ENCODE measurements at places on chromosomes 12 and 14.

GRCh38 chr12:118704527-118705241, 276.7 kb upstream of the SRRM4 start:
- H3K36me3 ChIP-seq: peaks cover 17% of the 10 kb centered on the region
- no peak overlapping the region for H3K4me3 ChIP-seq
- no peak overlapping the region for H3K27ac ChIP-seq
- 0 out of 2 replicates have a peak, but pooled peaks cover 2% of the 10 kb centered on the region for H3K27me3 ChIP-seq
- peaks cover 8% of the 10 kb centered on the region for H3K4me1 ChIP-seq
- DNase-seq: peak; percentile 41

- H3K4me1 ChIP-seq: peaks cover 48% of the 10 kb centered on the region
- peak overlapping the region; percentile 89 for H3K4me3 ChIP-seq
- peaks cover 17% of the 10 kb centered on the region for H3K27me3 ChIP-seq
Measured at GRCh38 chr12:118374909-118375308, 1.4 kb upstream of the SUDS3 start.

GRCh38 chr12:73110816-73111215, 838.6 kb downstream of the TRHDE start:
- no peak overlapping the region for H3K27ac ChIP-seq
- no peaks in the 10 kb centered on the region for H3K27me3 ChIP-seq
- no peak overlapping the region for H3K4me3 ChIP-seq

- no peaks in the 10 kb centered on the region for H3K27me3 ChIP-seq
- peaks cover 43% of the 10 kb centered on the region for H3K4me1 ChIP-seq
- DNase-seq: no peak
Measured at GRCh38 chr12:49058366-49059044, 2.1 kb downstream of the KMT2D start.

GRCh38 chr12:116455540-116456329, 103.4 kb upstream of the MAP1LC3B2 start:
- H3K27ac ChIP-seq: no peak overlapping the region
- H3K4me1 ChIP-seq: peaks cover 22% of the 10 kb centered on the region
- DNase-seq: no peak
- H3K27me3 ChIP-seq: no peaks in the 10 kb centered on the region
- no peaks in the 10 kb centered on the region for H3K36me3 ChIP-seq

- no peak for DNase-seq
- no peak overlapping the region for H3K27ac ChIP-seq
- no peaks in the 10 kb centered on the region for H3K27me3 ChIP-seq
Measured at GRCh38 chr12:104243551-104243950, 28.0 kb downstream of the TXNRD1 start.

GRCh38 chr12:120925740-120926563, 21.8 kb upstream of the SPPL3 start:
- DNase-seq: peak; percentile 61
- no peaks in the 10 kb centered on the region for H3K27me3 ChIP-seq
- H3K27ac ChIP-seq: peak overlapping the region; percentile 96

GRCh38 chr12:19052689-19053088, 76.8 kb upstream of the PLEKHA5 start:
- no peaks in the 10 kb centered on the region for H3K27me3 ChIP-seq
- H3K4me1 ChIP-seq: peaks cover 30% of the 10 kb centered on the region
- H3K36me3 ChIP-seq: no peaks in the 10 kb centered on the region
- H3K4me3 ChIP-seq: no peak overlapping the region
- H3K27ac ChIP-seq: peak overlapping the region; percentile 21

GRCh38 chr12:45726603-45727300, 2.8 kb upstream of the ARID2 start:
- peak overlapping the region; percentile 100 for H3K27ac ChIP-seq
- peaks cover 17% of the 10 kb centered on the region for H3K4me1 ChIP-seq
- peak overlapping the region; percentile 95 for H3K4me3 ChIP-seq
- H3K36me3 ChIP-seq: 0 out of 2 replicates have a peak, but pooled peaks cover 2% of the 10 kb centered on the region
- H3K27me3 ChIP-seq: no peaks in the 10 kb centered on the region

GRCh38 chr14:90460136-90460535, 63.3 kb downstream of the CALM1 start:
- no peak for DNase-seq
- peaks cover 3% of the 10 kb centered on the region for H3K4me1 ChIP-seq
- no peak overlapping the region for H3K27ac ChIP-seq
- H3K27me3 ChIP-seq: no peaks in the 10 kb centered on the region

- H3K4me1 ChIP-seq: peaks cover 16% of the 10 kb centered on the region
- DNase-seq: peak; percentile 9
- no peak overlapping the region for H3K27ac ChIP-seq
- peaks cover 27% of the 10 kb centered on the region for H3K27me3 ChIP-seq
Measured at GRCh38 chr14:104821971-104822608, 21.2 kb downstream of the ZBTB42 start.

DNA sequence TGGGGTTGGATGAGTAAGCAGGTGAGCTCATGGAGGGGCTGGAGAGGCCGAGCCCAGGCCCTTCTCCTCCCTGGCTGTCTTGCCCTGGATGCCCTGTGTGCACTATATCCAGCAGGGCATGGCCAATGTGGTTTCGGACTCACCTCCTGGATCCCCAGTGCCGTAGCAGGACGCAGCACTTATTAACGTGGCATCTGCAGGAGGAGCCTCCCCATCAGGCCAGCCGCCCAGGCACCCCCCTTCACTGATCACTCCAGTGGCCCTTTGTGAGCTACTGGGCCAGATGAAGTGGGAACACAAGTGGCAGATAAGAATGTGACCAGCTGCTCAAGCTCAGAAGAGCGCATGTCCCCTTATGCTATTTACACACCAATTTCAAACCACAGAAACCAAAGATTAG, 43.1 kb upstream of the DICER1 start:
- DNase-seq: no peak
- peak overlapping the region; percentile 18 for H3K27ac ChIP-seq

GRCh38 chr12:124832856-124833255, 30.8 kb downstream of the SCARB1 start:
- H3K4me1 ChIP-seq: peaks cover 48% of the 10 kb centered on the region
- H3K27me3 ChIP-seq: no peaks in the 10 kb centered on the region
- no peak overlapping the region for H3K4me3 ChIP-seq
- no peak overlapping the region for H3K27ac ChIP-seq
- H3K36me3 ChIP-seq: peaks cover 9% of the 10 kb centered on the region

DNA sequence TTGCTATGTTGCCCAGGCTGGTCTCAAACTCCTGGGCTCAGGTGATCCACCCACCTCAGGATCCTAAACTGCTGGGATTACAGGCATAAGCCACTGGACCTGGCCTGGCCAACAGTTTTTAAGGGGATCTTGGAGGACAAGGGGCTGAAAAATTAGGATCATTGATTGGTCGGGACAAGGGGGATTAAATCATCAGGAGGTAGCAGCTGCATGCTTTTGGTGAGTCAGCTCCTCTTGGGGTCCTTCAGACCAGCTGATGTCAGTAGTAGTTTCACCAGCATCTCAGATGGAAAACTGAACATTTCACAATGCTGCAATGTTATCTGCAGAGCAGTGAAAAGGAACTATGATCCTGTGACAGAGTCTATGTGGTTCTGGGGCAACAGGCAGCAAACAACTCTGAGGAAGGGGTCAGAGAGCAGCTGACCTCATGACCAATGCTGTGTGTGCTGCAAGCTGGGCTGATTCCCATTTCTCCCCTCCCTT, 6.3 kb downstream of the LRRC74A start:
- H3K4me3 ChIP-seq: no peak overlapping the region
- no peak for DNase-seq
- H3K27me3 ChIP-seq: no peaks in the 10 kb centered on the region
- H3K36me3 ChIP-seq: no peaks in the 10 kb centered on the region
- H3K4me1 ChIP-seq: peaks cover 26% of the 10 kb centered on the region

DNA sequence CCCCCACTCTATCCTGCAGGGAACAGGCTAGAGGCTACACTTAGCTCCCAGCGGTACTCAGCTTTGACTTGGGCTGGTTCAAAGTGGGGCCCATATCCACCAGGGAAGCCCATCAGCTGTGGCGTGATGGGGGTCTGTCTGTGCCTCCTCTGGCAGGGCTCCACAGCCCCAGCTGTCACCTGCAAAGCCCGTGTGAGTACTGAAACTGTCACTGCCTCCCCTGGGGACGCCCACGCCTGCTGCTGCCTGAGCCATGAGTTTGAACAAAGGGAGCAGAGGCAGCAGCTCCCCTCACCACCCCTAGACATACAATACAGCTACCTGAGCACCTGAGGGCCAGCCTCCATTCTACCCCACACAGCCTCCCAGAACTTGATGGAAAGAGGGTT, 5.0 kb downstream of the REM2 start:
- peak overlapping the region; percentile 88 for H3K4me3 ChIP-seq
- no peak for DNase-seq
- peaks cover 33% of the 10 kb centered on the region for H3K27me3 ChIP-seq
- H3K4me1 ChIP-seq: peaks cover 28% of the 10 kb centered on the region
- H3K27ac ChIP-seq: no peak overlapping the region

- DNase-seq: no peak
- no peak overlapping the region for H3K27ac ChIP-seq
- H3K4me1 ChIP-seq: no peaks in the 10 kb centered on the region
- no peak overlapping the region for H3K4me3 ChIP-seq
Measured at GRCh38 chr14:88639221-88639620, 76.4 kb downstream of the ZC3H14 start.

DNA sequence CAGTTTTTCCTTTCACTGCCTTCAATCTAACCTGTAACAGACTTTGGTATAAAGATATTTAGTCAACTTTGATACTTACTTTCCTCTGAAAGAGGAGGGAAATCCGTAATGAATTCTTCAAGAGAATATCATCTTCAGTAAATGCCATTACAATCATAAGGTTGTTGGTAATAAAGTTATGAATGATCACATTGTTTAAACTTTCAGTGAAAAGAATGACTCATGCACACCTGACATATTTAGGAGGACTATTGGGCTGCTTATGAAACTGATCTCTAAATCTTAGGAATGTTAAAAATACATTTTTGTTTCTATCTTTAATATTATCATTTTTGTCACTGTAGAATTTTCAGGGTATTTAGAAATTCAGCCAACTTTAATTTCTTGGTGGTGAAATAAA, 474.7 kb downstream of the SLC16A7 start:
- H3K36me3 ChIP-seq: no peaks in the 10 kb centered on the region
- H3K4me1 ChIP-seq: peaks cover 11% of the 10 kb centered on the region
- no peak overlapping the region for H3K4me3 ChIP-seq
- no peaks in the 10 kb centered on the region for H3K27me3 ChIP-seq
- H3K27ac ChIP-seq: no peak overlapping the region

- peaks cover 10% of the 10 kb centered on the region for H3K4me1 ChIP-seq
- no peaks in the 10 kb centered on the region for H3K36me3 ChIP-seq
- H3K27ac ChIP-seq: no peak overlapping the region
- no peak overlapping the region for H3K4me3 ChIP-seq
Measured at GRCh38 chr12:84619053-84619571, 293.5 kb downstream of the SLC6A15 start.

DNA sequence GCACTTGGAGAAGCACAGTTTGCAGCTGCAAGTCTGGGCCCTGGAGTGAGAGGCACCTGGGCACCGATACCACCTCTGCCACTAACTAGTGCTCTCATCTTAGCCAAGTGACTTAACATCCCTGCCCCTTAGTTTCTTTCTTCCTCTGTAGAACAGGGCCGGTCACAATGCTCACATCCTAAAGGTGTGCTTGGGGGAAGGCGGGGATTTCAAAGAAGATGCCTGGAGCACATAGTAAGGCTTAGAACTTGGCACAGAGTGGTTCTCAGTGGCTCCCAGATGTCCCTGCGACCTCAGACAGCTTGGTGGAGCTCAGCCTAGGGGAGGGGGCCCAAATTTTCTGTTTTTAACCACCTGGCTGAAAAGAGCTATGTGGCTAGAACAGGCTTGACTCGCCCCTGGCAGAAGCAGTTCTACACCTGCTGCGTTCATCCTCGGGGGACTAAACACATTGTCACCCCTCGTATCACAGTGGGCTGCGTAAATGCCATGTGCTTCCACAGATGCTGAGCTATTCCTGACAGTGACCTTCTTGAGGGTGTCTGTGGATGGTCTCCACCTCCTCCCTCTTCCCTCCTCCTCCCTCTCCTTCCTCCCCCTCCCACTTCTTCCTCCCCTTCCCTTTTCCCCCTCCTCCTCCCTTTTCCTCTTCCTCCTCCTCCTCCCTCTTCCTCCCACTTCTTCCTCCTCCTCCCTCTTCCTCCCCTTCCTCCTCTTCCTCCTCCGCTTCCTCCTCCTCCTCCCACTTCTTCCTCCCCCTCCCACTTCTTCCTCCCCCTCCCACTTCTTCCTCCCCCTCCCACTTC, 112.1 kb downstream of the PHETA1 start:
- no peaks in the 10 kb centered on the region for H3K4me1 ChIP-seq
- H3K36me3 ChIP-seq: no peaks in the 10 kb centered on the region
- no peak overlapping the region for H3K4me3 ChIP-seq
- DNase-seq: no peak
- H3K27me3 ChIP-seq: no peaks in the 10 kb centered on the region
- H3K27ac ChIP-seq: no peak overlapping the region

DNA sequence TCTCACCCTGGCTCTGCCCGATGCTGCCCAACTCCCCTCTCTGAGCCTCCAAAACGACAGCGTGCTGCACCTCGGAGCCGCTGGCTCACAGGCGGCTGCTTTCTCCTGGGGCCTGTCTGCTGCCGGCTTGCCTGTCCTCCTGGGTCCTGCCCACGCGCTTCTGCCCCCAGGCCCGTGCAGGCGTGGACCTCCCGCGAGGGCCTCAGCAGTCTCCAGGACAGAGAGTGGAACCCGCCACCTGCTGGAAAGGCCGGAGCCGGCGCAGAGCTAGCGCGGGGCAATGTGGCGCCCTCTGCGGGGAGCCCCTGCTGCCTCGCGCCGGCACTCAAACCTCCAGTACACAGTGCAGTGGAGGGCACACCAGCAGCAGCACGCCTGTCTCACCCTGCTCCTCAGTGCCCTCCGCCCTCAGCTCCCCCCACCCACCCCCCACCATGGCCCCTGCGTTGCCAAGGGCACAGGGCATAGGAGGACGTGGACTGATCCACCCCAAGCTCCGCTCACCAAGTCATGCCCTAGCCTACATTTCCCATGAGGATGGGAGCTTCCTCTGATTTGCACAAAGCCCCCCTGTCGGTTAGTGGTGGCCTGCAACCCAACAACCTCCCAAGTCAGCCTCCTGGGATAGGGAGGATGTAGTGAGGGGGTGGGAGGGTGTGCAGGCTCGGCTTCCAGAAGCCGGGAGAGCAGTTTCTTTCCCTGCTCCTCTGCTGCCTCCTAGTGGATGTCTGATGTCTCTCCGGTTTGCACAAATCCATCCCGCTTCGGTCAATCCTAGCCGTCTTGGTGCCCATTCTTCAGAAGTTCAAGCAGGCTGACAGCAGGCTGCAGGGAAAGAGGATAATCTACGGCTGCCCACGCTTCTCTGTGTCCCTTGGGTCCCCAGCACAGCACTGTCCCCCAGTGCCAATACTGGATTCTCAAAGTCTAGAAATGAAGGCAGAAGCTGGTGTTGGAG, 25.2 kb downstream of the KRT8 start:
- H3K36me3 ChIP-seq: no peaks in the 10 kb centered on the region
- peaks cover 12% of the 10 kb centered on the region for H3K27me3 ChIP-seq
- peak overlapping the region; percentile 74 for H3K4me3 ChIP-seq

- H3K27ac ChIP-seq: no peak overlapping the region
- H3K36me3 ChIP-seq: no peaks in the 10 kb centered on the region
- peaks cover 6% of the 10 kb centered on the region for H3K4me1 ChIP-seq
- H3K27me3 ChIP-seq: no peaks in the 10 kb centered on the region
- no peak for DNase-seq
- no peak overlapping the region for H3K4me3 ChIP-seq
Measured at GRCh38 chr12:18254081-18254480, 7.2 kb upstream of the PIK3C2G start.

DNA sequence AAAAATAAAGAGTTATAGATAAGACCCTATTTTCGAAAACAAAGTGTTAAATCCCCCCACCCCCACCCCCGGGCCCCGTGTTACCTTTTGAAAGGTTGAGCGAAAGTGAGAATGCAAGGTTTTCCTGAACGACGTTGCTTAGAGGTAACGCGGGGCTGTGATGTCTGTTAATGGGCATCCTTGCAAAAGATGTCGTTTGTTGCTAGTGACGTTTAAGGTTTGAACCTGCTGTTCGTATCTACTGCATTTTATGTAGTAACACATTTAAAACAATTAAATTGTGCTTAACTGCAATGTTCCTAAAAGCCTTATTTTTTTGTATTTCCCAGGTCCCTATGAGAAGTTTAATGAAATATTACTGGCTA, 1.2 kb downstream of the CPSF6 start:
- peak overlapping the region; percentile 98 for H3K4me3 ChIP-seq
- H3K27ac ChIP-seq: peak overlapping the region; percentile 99
- no peaks in the 10 kb centered on the region for H3K27me3 ChIP-seq
- DNase-seq: no peak
- H3K4me1 ChIP-seq: peaks cover 54% of the 10 kb centered on the region

All from WTC11 (cell line).